RWPE1 (cell line): ENCODE measurements at places on chromosomes 3 and 15.

- DNase-seq, result no peak
These were observed 34.6 kb upstream of the APEH start for GRCh38 chr3:49639551-49639950.

DNA sequence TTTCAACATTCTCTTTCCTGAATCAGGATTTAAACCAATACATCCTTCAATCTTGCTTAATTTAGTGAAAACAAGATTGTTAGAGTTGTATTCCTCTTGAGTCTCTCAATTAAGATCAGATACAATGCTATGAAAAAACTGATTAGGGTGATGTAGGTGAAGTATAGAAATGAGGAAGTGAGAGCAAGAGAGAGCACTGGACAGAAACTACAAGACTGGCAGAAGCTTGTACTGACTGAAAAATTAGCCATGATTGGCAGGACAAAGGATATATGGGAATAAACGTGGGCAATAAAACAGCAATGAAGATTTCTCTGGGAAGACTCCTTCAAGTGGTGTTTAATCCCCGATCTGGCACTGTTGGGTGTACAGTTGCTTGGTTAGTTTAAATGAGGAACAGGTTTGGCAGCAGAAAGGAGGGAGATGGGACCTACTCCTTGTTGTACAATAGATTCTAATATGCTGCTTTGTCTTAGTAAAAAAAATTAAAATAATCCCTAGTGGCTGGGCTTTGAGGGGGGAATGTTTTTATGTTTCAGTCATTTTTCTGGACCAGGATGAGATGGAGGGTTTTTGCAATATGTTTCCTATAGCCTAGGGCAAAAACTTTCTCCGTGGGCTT lies 252.7 kb downstream of the SLC9A9 start:
- DNase-seq, result no peak

DNA sequence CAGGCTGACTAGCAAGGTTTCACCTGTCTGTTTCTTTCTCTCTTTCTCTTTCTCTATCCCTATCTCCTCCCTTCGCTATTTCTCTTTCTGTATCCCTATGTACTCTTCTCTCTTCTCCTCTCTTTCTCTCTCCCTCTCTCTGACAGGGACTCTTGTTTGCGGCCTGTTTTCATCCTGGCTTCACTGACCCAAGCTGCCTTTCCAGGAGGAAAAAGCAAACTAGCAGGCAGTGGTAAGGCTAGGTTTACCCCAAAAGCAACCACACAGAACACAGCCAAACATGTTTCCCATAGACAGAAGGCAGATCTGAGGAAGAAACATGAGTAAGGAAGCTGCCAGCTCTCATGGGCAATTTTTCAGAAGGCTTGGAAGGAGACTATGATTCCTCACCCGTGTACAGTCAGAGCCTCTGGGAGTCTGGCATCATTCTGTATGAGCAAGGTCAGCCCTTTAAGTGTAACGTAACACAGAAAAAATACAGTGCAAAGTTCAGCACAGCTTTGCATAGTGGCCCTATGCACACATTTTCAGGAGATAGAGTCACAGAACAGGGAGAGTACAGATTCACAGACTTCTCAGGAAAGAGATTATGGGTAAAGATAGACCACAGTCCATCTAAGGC lies 61.0 kb downstream of the OCA2 start:
- DNase-seq, result no peak

DNA sequence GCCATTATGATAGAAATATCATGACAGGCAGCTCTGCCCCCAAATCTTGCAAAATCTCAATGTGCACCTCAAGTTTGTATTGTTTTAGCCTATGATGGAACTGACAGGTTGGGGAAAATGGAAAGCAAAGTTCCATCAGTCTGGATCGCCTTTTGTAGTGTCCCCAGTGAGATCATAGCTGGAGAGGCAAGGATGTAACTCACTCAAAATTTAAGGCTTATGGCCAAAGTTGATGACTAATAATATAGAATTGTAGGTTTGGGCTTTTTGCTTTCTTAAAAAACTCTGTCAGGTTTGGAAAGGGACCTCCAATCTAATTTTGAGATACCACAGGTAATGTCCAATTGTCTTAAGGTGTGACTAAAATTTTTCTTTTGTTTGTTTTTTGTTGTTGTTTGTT lies 1.4 kb upstream of the ACP3 start:
- DNase-seq, result no peak

GRCh38 chr15:52180851-52181450 lies 10.2 kb downstream of the GNB5 start:
- no peak for DNase-seq

DNA sequence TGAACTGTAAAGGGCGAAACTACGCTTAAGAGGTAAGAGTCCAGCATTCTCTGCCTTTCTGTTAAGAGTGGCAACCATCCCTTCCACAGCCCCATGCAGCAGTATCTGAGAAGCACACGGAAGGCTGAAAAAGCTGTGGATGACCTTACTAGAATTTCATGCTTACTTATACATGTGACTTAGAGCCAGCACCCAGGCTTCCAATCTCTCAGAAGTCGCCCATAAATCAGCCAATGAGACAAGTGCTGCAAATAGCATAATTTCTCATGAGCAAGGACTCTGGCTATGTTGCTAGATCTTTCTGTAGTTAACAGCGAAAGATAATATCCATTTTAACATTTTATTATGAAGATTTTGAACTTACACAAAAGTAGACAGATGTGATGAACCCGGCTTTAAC lies 65.3 kb downstream of the IGF2BP2 start:
- no peak for DNase-seq

DNA sequence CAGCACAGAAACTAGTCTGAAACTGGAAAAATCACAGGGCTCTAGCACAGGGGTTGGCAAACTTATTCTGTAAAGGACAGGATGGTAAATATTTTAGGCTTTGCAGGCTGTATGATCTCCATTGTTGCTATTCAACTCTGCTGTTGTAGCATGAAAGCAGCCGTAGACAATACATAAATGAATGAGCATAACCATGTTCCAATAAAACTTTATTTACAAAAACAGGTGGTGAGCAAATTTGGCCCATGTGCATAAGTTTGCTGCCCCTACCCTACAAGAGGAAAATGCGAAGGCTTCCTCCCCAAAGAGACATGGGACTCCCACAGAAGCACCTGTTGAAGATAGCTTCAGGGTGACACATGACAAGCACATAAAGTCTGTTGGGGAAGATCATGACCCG lies 59.2 kb downstream of the SYNM start:
- no peak for DNase-seq

DNA sequence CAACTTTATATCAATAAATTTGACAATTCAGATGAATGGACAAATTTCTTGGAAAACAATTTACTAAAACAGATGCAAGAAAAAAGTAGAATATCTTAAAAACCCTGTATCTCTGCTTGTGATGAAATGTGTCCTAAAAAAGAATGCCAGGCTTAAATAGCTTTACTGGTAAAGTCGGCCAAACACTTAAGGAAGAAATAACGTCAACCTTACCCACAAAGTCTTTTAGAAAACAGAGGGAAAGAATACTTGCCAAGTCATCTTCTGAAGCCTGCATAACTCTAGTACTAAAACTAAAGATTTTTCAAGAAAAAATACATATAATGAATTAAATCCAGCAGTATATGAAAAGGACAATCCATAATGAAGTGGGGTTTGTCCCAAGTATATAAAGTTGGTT lies 111.1 kb downstream of the RASA2 start:
- no peak for DNase-seq

DNA sequence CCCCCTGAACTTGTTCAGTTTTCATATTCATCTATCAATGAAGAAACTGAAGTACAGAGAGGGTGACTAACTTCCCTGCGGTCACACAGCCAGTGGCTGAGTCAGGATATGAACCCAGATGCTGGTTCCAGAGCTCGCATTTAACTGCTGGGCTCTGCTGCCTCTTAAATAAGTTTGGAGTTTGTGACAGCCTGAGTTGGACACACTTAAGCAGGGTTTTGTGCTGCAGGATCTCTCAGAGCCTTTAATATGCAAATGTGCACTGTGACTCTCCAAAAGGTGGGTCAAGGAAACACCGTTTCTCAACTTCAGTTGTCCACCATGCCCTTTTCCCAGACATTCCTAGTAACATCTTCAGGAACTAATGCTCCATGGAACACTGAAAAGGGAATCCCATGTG lies 45.8 kb downstream of the EBLN2 start:
- DNase-seq, result no peak

DNA sequence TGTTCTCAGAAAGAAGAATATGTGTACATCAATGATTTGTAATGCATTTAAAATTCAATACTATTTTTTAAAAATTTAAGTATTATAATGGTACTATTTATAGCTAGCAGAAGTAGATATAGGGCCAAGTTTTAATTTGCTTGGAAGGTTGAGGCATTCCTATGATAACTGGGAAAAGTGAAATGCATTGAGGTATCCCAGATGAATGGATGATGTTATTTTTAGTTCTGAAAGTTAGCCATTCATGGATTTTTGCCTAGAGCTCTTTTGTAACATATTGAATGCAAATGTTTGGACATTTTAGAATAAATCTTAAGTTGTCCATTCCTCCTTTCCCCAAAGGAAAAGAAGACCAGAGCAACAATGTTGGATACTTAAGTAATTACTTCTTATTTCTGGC lies 47.6 kb downstream of the GAP43 start:
- DNase-seq, result no peak
